ENCODE measurements at places on chromosomes 2 and 18.

- DNase-seq: peak; percentile 54
Observed at GRCh38 chr2:111702119-111702803, 181.7 kb downstream of the ANAPC1 start.

DNA sequence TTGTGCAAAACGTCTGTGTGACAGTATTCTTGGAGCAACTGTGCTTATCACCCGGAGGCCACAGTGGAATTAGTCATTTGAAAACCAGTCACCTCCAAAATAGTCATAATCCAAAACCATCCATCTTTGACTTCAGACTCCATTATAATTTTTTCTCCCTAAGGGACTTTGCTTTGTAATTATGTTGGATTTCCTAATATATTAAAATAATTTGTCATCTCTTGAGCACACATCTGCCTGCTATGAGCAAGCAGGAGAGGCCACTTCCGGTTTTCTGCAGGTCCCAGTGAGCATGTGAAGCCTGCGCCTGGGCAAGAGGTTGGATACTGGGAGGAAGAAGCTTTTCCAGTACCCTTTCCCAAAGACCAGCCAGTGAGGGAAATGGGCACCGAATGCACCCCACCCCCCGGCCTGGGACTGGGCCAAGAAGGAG, 57.7 kb downstream of the ODC1 start:
- no peak for DNase-seq

GRCh38 chr2:40507432-40507831, 55.5 kb upstream of the SLC8A1 start:
- DNase-seq: no peak

DNA sequence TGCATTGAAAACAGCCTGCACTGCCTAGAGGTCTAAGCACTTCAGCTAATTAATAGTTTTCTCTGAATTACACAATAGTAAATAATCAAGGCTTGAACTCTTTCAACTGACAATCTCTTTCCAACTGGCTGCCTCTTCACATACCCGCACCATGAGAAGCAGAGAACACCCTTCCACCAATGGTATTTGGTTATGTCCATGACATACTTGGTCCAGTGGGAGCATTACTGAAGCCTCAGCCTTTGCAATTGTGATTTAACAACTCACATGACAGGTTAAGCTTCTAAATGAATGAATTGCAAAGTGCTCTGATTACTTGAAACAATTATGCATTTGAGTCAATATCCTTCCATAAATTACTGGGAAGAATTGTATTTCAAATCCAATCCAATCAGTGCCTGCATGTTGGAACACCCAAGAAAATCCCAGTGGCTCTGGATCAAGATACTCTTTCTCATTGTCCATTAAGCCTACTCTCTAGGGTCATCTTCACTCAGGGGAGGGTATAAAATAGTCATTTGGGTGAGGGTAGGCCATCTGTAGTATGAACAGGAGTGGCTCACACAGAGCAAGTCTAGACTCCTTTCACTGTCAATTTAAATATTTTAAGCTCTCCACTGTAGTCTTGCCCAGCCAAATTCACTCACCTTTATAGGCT, 101.1 kb downstream of the HS1BP3 start:
- no peak for DNase-seq

GRCh38 chr2:121627525-121628050, 21.7 kb downstream of the CLASP1 start:
- DNase-seq: no peak

GRCh38 chr2:38713338-38713737, 37.8 kb downstream of the SRSF7 start:
- DNase-seq: no peak

GRCh38 chr2:200373973-200374416, 67.5 kb downstream of the SPATS2L start:
- DNase-seq: no peak

GRCh38 chr2:32702303-32703064, 74.6 kb downstream of the TTC27 start:
- no peak for DNase-seq

GRCh38 chr18:55014095-55014494, 54.8 kb upstream of the CCDC68 start:
- DNase-seq: no peak

- no peak for DNase-seq
Observed at GRCh38 chr18:27964811-27965210, 212.1 kb downstream of the CDH2 start.

DNA sequence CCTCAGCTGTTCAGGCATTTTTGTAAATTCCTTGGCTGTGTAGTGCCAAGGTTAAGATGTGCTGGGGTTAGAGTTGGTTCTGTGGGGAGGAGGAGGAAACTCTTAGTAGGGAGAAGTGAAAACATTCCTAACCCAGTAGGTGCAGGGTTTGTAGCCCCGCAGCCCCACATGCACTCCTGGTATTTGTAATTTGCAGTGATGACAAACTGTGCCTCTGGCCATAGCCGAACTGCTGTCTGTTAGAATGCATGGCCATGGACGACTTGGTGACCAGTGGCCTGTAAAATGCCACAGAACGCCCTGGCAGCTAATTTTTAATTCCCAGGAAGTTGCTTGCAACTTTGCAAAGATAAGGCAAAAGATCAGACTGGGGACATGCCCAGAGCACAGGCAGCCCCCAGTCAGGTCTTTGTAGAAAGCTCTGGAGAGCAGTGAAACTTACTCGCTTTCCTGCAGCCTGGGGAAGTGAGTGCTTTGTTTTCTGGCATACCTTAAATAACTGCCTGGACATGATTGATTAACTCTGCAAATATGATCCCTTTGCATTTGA, 38.4 kb downstream of the LYPD6B start:
- DNase-seq: peak; percentile 23
